ENCODE measurements at places on chromosomes 7 and 10.

DNA sequence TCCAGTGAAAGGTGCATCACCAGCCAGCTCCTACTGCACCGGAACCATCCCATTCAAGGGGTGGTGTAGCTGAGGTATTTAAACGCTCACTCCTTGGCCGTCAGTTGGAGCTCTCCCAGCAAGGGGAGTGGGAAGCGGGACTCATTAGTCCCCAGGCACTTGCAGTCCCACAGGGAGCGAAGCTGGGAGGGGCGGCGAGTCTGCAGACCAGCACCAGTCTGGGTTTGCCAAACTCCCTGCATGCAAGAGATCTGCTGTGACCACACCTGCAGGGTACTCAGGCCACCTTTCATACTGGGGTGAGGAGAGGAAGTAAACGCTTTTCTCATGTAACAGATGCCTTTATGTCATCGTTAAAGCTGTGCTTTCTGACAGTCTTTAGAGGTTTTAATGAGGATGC lies 187.9 kb downstream of the PTPRN2 start:
- no peak for DNase-seq

- DNase-seq = no peak
Observed at GRCh38 chr7:73893342-73894101, 32.6 kb downstream of the TMEM270 start.

DNA sequence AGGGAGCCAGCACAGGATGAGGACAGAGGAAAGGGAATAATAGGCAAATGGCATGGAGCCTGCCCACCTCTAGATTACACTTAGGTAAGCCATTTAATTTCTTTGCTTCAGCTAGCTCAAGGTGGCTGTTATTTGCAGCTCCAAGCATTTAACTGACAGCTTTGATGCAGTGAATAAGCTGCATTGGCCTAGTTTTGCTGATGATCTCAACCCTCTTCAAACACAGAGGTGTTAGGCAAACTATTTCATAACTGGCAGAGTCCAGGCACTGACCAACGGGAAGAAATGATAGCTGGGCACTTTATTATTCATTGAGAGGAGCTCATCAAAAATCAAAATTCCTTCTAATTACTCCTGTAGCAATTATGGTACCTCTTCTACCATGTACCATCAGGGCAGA lies 317.4 kb downstream of the BMPER start:
- DNase-seq = no peak

GRCh38 chr10:113219446-113219845 lies 269.4 kb downstream of the TCF7L2 start:
- DNase-seq = no peak

DNA sequence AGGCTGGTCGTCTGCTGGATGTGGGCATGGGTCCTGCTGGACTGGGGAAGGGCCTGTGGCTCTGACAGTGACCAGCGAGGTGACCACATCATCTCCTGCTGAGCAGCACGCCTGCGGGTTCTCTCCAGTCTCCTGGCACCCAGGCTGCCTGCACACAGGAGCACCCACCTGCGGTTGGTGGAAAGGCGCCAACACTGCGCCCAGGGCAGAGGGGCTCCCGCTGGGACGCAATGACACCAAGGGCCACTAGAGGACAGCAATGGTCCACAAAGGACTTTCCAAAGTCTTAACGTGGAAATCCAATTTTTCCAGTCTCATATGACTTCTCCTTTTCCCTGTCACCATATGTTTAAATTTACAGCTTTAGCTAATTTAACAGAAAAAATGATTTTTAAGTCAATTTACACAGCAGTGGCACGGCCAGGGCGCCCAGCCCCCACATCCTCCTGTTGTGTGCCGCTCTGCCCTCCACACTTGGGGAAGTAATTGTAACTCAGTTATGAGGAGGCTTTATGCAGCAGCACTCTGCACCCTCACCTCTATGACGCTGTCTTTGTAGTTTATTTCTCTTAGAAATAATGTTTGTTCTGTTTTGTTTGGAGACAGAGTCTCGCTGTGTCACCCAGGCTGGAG lies 38.1 kb downstream of the CFAP46 start:
- DNase-seq = no peak

- no peak for DNase-seq
Observed at GRCh38 chr10:31001740-31002139, 29.9 kb downstream of the ZNF438 start.

DNA sequence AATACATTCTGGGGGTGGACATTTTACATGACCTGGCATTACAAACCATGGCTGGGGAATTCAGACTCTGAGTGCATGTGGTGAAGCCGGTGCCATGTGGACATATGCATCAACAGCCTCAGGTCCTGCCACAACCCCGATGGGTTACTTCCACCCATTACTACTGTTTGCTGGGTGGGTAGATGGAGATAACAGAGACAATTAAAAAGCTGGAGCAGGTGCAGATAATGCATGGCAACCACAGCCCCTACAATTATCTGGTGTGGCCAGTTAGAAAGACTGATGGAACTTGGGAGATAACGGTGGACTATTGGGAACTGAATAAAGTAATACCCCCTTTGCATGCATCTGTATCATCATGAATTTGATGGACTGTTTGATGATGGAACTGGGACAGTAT lies 21.6 kb upstream of the ADAMTS14 start:
- no peak for DNase-seq

- DNase-seq = no peak
Observed at GRCh38 chr7:151411551-151411950, 1.7 kb upstream of the WDR86 start.

All from omental fat pad (tissue), 4 donors.